Midbrain (tissue), 1 donor: ENCODE measurements at places on chromosomes 1 and 21.

GRCh38 chr1:2504949-2505272 lies 21.5 kb downstream of the PANK4 start:
- DNase-seq: no peak

DNA sequence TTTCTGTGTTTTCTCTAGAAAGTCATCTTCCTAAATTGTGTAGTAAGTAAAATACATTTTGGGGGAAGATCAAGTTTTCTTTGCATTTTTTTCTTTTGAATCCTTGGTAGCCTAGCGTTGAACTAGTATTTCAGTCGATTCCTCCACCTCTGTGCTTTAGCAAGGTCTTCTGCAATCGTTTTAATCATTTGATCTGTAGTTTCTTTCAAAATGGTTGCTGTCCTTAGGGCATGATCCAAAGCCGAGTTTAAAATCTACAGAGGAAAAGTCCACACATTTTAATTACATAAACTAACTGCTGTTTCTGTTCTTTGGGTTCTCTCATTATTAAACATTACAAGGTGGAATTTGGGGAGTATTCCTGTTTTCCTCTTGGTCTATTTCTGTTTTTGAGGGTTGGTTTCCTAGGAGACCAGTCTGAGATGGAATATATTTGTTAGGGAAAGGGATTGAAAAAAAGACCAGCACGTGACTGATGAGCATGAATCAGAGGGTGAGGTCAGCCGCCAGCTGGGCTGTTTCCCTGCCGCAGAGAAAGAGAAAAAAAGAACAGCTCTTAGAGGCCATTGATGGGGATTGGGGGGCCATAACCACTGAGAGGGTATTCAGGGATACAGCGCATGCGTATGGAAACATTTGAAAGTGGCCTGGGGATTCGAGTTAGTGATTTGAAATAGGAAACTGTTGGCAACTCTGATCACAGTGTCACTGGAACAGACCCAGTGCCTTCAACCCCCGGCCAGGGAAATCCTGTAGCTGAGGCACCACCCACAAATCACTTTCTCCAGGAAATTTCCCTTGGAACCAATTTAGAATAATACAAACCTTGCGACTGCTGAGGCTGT lies 40.6 kb downstream of the AKNAD1 start:
- peak; percentile 91 for DNase-seq

GRCh38 chr1:156525856-156526489 lies 25.4 kb upstream of the MEF2D start:
- DNase-seq: no peak

DNA sequence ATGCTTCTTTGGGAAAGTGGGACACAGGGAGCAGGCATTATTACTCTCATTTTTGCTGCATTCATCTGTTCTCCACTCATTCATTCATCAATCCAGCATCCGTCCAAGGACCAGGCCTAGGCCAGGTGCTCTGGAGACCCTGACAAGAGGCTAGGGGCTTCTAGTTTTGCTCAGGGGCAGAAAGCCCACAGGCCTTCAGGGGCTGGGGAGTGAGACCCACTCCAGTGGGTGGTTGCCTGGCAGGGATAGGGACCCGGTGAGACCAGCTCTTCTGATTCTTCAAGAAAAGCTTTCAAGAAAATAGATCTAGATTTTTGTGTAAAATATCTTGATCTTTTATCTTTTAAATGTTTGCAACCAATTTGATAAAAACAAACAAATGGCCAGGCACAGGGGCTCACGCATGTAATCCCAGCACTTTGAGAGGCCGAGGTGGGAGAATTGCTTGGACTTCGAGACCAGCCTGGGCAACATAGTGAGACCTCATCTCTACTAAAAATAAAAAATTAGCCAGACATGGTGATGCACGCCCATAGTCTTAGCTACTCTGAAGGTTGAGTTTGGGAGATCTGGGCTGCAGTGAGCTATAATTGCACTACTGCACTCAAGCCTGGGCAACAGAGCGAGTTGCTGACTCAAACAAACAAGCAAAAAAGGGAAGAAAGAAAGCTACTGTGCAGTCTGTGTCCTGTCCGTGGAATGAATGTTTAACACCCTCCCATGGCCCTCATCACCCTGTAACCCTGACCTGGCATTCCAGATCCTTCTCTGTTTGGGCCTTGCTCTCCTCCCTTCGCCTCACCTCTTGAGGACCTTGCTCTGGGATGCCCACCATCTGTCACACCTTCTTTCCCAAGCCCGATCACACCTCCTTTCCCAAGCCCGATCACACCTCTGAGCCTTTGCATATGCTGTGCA lies 17.3 kb upstream of the LRP8 start:
- no peak for DNase-seq

DNA sequence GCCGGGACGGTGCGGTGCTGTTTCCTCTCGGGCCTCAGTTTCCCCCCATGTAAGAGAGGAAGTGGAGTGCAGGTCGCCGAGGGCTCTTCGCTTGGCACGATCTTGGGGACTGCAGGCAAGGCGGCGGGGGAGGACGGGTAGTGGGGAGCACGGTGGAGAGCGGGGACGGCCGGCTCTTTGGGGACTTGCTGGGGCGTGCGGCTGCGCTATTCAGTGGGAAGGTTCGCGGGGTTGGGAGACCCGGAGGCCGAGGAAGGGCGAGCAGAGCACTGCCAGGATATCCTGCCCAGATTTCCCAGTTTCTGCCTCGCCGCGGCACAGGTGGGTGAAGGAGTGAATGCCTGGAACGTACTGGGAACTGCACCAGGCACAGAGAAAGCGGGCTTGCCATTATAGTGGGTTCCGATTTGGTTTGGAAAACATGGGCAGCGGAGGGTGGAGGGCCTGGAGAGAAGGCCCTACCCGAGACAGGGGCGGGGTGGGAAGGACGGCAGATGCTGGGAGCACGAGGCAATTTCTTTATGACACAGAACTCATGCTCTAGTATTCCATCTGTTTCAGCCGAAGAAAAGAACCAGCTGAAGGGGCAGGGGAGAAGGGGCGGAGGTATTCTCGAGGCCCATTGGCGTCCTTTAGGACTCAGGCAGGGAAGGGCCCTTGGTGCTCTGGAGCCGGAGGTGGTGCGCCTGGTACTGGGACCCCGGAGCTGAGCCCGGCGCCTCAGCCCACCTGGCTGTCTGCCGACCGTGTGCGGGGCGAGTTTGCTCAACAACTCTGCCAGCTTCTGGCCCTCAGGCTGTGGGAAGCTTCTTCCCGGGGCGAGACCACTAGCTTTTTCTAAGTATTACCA lies 960 bp downstream of the PCSK9 start:
- no peak for DNase-seq

- peak; percentile 40 for DNase-seq
Observed at GRCh38 chr1:8873506-8874229, 4.8 kb downstream of the ENO1 start.

DNA sequence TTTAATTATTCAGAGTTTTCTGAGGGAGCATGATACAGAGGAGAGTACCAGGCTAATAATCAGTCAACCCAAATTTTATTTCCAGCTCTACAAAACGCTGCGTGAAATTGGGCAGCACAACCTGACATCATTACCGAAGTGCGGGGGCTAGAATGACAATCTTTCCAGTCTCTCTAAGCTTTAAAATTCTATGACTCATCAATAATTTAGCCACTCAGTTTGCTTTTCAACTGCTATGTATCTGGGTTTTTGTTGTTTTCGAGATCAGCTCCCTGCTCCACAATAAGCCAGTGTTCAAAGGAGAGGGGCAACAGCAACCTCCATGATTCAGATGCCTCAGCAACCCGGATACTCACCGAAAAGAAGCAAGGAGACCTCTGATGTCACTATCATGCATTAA lies 13.9 kb downstream of the SORT1 start:
- DNase-seq: peak; percentile 16

- DNase-seq: no peak
Observed at GRCh38 chr1:154575147-154575927, 7.8 kb downstream of the CHRNB2 start.

- DNase-seq: no peak
Observed at GRCh38 chr1:203754455-203754864, 10.5 kb upstream of the LAX1 start.

DNA sequence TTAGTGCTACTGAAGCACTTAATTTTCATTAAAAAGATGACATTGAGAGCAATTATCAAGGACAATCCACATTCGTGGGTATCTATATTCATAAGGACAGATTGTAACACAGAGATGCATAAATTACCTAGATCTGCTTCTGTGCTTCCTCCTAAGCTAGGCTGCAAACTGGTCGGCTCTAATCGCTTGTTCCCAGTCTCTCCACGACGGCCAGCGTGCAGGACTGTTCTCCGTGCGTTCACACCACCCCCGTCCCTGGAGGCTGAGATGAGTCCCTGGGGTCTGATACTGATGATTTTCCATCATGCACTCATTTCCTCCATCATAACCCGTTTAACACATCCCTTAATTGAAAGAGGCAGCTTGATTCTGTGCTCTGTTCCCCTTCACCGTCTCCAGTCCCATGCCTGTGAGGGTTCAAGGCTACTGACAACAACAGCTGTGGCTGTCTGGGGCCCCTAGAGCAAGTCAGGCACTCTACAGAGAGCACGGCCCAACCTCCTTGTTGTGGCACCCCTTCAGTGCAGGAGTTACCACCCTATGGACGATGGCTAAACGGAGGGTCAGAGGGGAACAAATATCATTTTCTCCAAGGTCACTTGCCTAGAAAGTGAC lies 469.6 kb downstream of the NPHP4 start:
- DNase-seq: no peak

GRCh38 chr1:147236959-147237791 lies 5.3 kb upstream of the CHD1L start:
- no peak for DNase-seq

DNA sequence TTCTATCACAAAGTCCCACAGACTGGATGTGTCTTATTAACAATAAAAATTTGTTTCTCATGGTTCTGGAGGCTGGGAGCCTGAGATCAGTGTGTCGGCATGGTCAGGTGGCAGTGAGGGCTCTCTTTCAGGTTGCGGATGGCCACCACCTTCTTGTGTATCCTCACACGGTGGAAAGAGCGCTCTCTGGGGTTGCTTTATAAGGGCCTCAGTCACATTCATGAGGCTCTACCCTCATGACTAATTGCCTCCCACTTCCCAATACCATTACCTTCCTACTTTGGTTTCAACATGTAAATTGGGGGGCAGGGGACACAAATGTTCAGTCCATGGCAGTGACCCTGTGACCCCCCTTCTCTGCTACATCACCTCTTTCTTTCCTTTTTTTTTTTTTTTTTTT lies 20.7 kb upstream of the MX1 start:
- no peak for DNase-seq

GRCh38 chr1:150102986-150103385 lies 35.4 kb downstream of the VPS45 start:
- no peak for DNase-seq

GRCh38 chr1:25022361-25023189 lies 92.5 kb upstream of the RUNX3 start:
- peak; percentile 16 for DNase-seq

- DNase-seq: no peak
Observed at GRCh38 chr1:58409336-58409735, 137.2 kb downstream of the OMA1 start.

- DNase-seq: no peak
Observed at GRCh38 chr1:207058878-207059867, 6.1 kb downstream of the PFKFB2 start.

DNA sequence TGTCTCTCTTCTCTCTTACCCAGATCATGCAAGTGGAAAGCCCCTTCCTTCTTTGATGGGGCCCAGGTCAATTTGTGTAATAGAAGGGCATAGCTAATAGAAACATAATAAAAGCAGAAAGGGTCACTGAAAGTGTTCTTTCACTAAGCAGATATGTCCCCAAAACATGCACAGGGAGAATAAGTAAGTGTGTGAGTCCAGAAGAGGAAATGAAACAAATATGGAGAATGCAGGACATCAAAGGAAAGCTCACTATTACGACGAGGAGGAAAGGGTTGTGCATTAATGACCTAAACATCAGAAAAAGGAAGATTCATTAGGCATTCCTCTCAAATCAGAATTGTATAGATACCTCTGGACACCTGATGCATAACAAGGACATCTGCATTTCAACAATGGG lies 81.4 kb upstream of the SMYD2 start:
- DNase-seq: no peak

DNA sequence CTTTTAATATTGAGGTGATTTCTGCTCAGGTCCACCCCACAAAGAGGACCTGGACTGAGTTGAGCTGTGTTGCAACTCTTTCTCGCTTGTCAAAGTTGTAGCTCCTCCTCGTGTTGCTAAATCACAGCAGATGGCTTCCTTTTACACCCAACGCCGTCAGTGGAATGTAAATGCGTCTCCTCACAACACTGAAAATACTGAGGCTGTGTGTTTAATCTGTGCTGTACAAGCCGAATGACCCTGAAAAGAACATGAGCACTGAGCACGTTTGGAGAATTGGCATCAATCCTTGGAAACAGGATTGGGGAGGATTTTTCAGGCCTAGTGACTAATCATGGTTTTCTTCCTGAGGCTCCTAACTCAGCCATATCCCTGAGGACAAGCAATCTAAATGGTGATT lies 196.0 kb downstream of the CRB1 start:
- DNase-seq: peak; percentile 35

GRCh38 chr1:32186077-32186476 lies 6.6 kb downstream of the TXLNA start:
- no peak for DNase-seq

- no peak for DNase-seq
Observed at GRCh38 chr21:43318841-43319781, 107.8 kb downstream of the SIK1 start.
